ENCODE measurements at places on chromosomes 4 and X.

GRCh38 chrX:46912603-46913491, 626 bp downstream of the JADE3 start:
- DNase-seq: no peak

- no peak for DNase-seq
Observed at GRCh38 chr4:122733787-122734120, 1.2 kb downstream of the BBS12 start.

- no peak for DNase-seq
Observed at GRCh38 chrX:116009861-116010710, 160.5 kb upstream of the AGTR2 start.

DNA sequence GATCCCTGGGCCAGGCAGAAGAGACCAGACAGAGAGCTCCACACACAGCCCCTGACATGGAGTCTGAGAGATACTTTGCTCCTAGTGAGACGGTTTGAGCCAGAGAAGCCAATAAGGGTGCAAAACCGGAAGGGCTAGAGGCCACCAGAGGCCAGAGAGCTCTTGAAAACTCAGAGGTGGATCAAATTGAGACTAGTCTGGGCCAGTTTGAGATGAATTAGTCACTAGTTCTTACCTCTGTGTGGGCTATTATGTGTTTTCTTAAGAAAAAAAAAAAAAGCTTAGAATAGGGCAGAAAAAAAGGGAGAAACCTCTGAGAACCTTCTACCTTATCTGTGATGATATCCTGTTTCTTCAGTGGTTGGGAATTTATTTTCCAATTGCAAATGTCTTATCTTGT, 110.4 kb upstream of the EDNRA start:
- DNase-seq: no peak

GRCh38 chr4:110041735-110042134, 129.1 kb downstream of the EGF start:
- DNase-seq: no peak

DNA sequence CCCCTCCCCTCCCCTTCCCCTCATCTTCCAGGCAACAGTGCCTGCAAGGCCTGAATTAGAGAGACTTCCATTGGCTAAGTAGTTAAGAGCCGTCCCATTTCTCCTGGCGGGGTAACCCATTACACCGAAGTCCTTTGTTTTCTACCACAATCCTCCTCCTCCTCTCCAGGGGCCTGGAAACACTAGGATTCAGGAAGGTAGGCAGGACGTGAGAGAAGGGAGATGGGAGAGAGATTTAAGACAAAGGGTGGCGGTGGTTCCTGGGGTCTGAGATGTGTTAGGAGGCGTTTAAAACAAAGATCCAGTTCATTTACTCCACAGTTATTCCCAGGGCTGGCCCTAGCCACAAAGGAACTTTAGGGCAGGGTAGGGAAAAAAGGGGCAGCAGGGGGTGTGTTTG, 28.0 kb downstream of the NYX start:
- no peak for DNase-seq

DNA sequence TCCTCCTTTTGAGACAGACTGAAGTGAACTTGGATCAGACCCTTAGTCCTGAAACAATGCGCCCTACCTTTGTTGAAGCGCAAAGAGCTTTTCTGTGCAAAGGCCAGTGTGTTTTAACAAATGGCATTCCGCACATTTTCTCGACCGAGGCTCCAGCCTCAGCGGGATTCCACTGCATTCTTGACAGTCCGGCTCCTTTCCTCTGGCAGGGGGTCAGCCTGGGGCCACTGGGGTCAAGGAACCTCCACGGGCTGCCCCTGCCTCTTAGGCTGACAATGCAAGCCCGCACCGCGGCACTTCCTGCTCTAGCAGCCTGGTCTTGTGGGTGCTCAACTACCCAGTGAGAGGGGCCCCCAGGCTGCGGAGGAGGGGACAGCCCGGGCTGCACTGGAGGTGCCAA, 47.2 kb upstream of the TFDP3 start:
- DNase-seq: peak; percentile 50

GRCh38 chr4:3335385-3335784, 42.6 kb downstream of the RGS12 start:
- DNase-seq: no peak

- no peak for DNase-seq
Observed at GRCh38 chr4:113317523-113317922, 268.1 kb downstream of the ANK2 start.

DNA sequence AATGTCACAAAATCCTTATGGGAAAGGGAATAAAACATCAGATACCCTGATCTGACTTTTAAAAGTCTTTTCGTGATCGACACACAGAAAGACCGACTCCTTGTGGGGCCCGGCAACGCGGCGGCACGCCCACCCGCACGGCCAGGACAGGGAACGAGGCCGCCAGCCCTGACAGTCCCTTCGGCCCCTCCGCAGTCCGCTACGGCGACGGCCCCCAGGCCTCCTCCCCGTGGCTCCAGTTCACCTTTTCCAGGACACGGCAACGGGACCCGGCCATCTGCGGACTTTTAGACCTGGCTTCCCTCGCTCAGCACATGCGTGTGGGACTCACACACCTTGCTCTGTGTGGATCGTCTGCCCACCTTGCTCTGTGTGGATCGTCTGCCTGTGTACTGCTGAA, 33.6 kb upstream of the GTPBP6 start:
- no peak for DNase-seq

GRCh38 chrX:140431521-140431920, 73.3 kb downstream of the SOX3 start:
- no peak for DNase-seq

- DNase-seq: no peak
Observed at GRCh38 chrX:66050140-66050569, 10.3 kb upstream of the VSIG4 start.

- peak; percentile 89 for DNase-seq
Observed at GRCh38 chr4:110091434-110092140, 106.8 kb downstream of the ELOVL6 start.

- DNase-seq: no peak
Observed at GRCh38 chr4:9800848-9801247, 19.4 kb downstream of the DRD5 start.

GRCh38 chrX:72268597-72269365, 8.3 kb downstream of the RPS4X start:
- DNase-seq: peak; percentile 63

GRCh38 chr4:76011700-76012387, 4.5 kb upstream of the CXCL9 start:
- DNase-seq: peak; percentile 87

GRCh38 chr4:171583790-171584189, 229.4 kb upstream of the GALNTL6 start:
- no peak for DNase-seq

- no peak for DNase-seq
Observed at GRCh38 chr4:109419679-109420078, 13.9 kb upstream of the SEC24B start.

DNA sequence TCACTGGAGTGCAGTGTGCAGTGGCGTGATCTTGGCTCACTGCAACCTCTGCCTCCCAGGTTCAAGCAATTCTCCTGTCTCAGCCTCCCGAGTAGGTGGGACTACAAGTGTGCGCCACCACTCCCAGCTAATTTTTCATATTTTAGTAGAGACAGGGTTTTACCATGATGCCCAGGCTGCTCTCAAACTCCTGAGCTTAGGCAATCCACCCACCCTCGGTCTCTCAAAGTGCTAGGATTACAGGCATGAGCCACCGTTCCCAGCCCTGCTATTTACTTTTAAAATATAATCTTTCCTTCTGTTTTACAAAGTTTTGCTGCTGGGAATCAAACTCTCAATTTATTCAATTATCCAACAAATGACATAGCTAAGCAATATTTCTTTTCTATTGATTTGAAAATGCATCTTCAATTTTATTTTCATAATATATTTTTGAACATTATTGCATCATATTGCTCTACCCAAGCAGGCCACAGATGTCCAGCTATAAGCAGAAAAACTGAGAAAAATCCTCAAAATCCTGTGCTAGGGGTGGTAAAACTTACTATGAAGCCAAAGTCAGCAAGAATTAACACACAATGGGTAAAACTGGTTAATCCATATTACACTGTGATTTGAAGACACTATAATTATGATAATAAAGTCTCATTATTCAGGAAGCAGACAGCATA, 5.2 kb downstream of the TIFA start:
- no peak for DNase-seq

GRCh38 chrX:53093748-53094581, at the start of gene KANTR:
TSS of gene KANTR (plus strand) at chrX:53094142. CDS start at chrX:53124273, 30,131 bp downstream.
- DNase-seq: peak; percentile 95

GRCh38 chrX:11913001-11913400, 155.0 kb downstream of the MSL3 start:
- DNase-seq: no peak

- peak; percentile 37 for DNase-seq
Observed at GRCh38 chrX:150680974-150681373, 12.2 kb upstream of the MTMR1 start.

GRCh38 chr4:150368667-150369066, 213.3 kb upstream of the MAB21L2 start:
- no peak for DNase-seq

- DNase-seq: no peak
Observed at GRCh38 chrX:107677501-107677901, 49.2 kb downstream of the PRPS1 start.

DNA sequence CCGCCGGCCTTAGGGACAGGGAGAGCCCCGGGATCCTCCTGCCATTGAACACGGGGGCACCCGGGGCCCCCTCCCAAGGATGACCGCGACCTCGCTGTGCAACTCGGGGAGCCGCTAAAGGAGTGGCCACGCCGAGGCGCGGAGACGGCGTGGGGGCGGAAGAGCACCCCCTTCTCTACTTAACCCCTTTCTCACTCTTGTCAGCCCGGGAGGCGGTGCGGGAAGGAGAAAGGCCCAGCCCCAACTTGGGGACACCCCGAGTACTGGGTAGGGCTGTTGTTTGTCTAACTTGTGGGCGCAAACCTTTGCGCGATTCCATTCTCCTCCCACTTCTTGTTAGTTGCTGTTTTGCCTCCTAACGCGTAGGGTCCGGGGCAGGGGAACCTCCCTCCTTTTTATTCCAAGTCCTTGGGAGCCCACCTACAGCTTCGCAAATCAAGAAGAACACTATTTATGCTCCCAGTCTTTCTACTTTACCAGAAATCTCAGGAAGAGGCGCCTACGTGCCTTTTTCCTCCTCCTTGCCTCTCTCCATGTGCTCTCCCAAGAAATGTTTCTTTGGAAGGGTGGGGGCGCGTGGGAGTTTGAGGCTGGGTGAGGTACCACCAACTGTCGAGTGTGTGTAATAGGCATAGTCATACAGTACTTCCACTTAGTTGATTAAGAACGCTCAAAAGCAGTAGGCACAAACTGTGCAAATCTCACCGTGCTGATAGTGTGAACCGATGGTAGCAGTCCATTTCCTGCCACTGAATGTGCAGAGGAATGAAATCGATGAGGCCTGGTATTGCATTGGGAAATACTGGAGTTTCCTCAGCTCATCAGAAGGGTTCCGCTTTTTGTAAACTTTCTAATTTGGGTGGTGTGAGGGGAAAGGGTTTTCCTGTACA, 813 bp downstream of the DIAPH2 start:
- peak; percentile 22 for DNase-seq

- DNase-seq: peak; percentile 40
Observed at GRCh38 chr4:110364911-110365520, 110.9 kb upstream of the ENPEP start.

Measured in fibroblast of upper back skin (primary cell).